Hematopoietic multipotent progenitor cell (in vitro differentiated cells): ENCODE measurements at places on chromosomes 1 and 21. TPM values are rescaled to one million over a fixed set of nuclear protein-coding genes. Genes with fewer than 3 reads are reported as not detected.
A peak's percentile ranks its signal among the peaks of the same experiment; 100 is the strongest.

DNA sequence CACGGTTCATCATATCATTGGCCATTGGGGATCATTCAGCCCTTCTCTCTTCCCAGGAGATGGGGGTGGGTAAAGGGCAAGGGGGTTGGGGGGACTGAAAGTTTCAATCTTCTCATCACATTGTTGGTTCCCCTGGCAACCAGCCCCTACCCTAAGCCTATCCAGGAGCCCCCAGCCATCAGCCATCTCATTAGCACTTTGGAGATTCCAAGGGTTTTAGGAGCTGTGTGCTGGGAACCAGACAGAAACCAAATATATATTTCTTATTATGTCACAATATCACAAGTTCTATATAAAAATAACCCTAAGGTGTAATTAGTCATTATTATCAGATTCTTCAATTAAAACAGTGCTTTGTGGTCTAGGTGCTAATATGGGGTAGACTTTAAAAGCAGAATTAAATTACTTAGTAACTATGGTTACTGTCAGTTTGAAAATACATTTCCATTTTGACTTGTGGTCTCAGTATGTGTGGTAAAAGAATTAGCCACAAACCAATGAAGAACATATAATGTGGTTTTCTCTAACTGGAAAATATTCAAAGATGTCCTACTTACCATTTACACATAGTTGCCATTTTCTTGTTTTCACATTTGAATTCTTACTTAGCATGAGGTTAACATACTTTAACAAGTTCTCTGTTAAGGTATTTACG lies 28.1 kb downstream of the IL23R start:
- peak; percentile 70 for DNase-seq

DNA sequence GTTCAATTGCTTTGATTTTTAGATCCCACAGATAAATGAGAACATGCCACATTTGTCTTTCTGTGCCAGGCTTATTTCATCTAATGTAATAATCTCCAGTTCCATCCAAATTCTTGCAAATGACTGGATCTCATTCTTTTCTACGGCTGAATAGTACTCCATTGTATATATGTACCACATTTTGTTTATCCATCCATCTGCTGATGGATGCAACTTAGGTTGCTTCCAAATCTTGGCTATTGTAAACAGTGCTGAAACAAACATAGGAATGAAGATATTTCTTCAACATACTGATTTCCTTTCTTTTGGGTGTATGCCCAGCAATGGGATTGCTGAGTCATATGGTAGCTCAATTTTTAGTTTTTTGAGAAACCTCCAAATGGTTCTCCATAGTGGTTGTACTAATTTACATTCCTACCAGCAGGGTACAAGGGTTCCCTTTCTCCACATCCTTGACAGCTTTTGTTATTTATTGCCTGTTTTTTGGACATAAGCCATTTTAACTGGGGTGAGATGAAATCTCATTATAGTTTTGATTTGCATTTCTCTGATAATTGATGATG lies 344.4 kb downstream of the KCTD3 start:
- no peak for DNase-seq

- DNase-seq, result peak; percentile 86
These were observed at the start of gene ATP8B2 for GRCh38 chr1:154324669-154325582. Gene ATP8B2 (plus strand): TSS chr1:154325525. CDS start chr1:154328142, 2,617 bp downstream.

LRRC71 gene
- not detected for total RNA-seq

AMPD1 gene
- not detected for total RNA-seq

- DNase-seq, result no peak
These were observed 26.1 kb downstream of the FABP3 start for GRCh38 chr1:31346785-31347184.

TMEM240 gene
- 1.1 TPM for total RNA-seq

- DNase-seq, result no peak
These were observed at the start of gene PRDM16 for GRCh38 chr1:3068564-3069431. Gene PRDM16 (plus strand): TSS chr1:3069203. CDS start chr1:3069260, 57 bp downstream.

GRCh38 chr21:33802481-33802880 lies 113.1 kb downstream of the ATP5PO start:
- no peak for DNase-seq

- peak; percentile 25 for DNase-seq
These were observed 928 bp downstream of the TLCD4 start for GRCh38 chr1:95118067-95118499.

DNA sequence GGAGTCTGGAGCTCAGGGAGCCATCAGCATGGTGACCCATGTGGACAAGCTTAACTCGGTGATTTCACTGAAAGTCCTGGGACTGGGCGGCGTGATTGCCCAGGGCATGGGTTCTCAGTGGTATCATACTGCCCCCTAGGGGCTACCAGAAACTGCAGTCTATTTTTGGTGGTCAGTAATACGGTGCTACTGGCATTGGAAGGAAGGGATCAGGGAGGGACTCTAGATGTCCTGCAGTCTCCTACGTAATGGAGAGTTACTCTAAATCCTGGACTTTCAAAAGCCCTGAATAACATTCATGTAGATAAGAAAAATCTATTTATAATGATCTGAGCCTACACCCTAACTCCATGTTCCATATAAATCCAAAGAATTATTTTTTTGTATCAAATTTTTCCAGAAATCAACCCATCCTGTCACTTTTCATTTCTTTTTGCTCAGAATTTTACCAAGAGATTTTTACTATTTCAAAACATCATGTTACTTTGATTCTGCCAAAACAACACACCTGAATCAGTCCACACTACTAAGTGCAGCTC lies 37.3 kb downstream of the PABPC4 start:
- peak; percentile 25 for DNase-seq

GRCh38 chr1:63873751-63874150 lies 99.9 kb downstream of the ROR1 start:
- no peak for DNase-seq

- DNase-seq, result no peak
These were observed 573 bp downstream of the KLHL21 start for GRCh38 chr1:6601923-6602668.

DNA sequence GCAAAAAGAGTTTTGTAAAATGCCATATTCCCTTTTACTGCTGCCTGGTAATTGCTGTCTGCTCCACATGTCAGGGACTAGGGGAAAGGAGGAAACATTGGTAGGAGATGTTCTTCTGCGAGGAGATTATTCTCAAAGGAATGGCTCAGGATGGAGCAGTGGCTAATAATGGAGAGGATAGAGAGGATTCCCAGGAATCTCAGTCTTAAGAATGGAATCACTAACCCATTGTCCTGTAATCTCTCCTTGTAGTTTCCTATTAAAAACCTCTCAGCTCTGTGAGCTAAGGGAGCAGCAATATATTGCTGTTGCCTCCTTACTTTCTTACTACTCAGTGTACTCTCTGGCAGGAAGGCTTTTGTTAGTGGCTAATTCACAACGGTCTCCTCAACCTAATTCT lies 175.4 kb downstream of the HS2ST1 start:
- no peak for DNase-seq

DNA sequence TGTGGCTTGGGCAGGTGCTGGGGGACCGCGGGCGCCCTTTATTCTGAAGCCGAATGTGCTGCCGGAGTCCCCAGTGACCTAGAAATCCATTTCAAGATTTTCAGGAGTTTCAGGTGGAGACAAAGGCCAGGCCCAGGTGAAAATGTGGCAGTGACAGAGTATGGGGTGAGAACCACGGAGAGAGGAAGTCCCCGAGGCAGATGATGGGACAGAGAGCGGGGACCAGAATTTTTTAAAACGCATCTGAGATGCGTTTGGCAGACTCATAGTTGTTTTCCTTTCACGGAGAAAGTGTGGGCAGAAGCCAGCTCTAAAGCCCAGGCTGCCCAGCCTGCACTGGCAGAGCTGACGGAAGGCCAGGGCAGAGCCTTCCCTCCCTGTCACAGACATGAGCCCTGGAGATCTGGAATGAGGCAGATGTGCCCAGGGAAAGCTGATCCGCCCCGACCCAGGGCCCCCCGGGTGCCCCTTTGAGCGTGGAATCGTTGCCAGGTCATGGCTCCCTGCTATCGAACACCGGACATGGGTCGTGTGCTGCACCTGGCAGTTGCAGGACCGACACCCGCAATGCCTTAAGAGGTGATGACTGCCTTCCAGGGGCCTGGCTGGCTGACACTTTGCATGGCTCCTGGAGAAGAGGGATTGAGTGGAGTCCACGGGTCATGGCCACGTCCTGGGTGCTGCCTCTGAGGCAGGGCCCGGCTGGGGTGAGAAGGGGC lies 6.5 kb upstream of the SLX9 start:
- DNase-seq, result no peak

GSTM1 gene
- not detected for total RNA-seq

- DNase-seq, result no peak
These were observed 26.8 kb upstream of the KDM4A start for GRCh38 chr1:43622901-43623780.

DNA sequence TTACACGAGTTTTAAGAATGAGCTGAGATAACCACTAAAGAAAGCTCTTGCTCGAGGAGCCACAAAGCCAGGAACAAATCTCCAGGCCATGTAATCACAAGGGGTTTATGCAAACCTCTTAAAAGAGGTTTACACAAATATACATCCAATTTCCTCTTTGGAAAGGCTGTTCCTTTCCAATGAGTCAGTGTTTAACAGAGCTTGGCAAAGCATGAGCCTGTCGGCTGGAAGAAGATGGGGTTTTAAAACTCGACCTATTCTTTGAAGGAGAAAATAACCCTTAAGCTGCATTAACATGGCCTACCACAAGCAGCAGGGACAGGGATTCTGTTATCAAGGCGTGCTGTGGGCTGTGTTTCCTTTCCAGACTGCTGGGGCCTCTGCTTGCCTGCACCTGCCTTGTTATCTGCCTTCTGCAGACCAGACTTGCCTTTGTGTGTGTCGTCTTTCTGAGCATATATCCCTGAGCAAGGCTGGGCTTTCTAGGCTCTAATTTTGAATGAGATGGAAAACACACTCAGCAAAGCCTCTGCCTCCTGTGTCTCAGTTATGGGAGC lies 40.6 kb upstream of the CYP2J2 start:
- peak; percentile 53 for DNase-seq

TMEM79 gene
- total RNA-seq, result 4.8 TPM

DNA sequence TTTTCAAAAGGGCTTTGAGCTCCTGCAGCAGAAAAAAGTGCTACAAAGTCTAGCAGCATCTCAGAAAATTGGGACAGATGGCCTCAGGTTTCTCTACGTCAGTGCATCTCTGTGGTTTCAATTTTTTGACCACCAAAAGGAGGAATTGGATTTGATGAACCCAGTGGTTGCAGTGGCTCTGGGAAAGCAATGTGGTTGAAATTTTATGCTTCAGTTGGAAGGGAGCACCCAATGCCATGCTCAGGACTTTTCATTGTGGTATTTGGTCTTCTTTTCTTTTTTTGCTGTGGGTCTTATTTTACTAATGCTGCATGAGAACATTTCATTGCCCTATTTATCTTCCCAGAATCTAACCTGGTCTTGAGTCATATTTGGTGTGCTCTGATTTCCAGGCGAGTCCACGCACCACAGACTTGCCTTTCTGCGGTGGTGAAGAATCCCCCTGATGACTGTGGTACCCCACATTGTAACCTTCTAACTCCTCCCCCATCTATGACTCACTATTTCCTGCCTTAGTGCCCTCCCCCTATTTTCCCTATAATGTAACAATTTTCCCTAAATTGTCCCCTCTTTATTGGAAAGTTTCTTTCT lies 56.7 kb downstream of the S1PR1 start:
- peak; percentile 68 for DNase-seq

- peak; percentile 74 for DNase-seq
These were observed 14.1 kb upstream of the DEGS1 start for GRCh38 chr1:224168859-224169380.

- DNase-seq, result peak; percentile 80
These were observed 14.0 kb downstream of the HSF2BP start for GRCh38 chr21:43645136-43645891.

DNA sequence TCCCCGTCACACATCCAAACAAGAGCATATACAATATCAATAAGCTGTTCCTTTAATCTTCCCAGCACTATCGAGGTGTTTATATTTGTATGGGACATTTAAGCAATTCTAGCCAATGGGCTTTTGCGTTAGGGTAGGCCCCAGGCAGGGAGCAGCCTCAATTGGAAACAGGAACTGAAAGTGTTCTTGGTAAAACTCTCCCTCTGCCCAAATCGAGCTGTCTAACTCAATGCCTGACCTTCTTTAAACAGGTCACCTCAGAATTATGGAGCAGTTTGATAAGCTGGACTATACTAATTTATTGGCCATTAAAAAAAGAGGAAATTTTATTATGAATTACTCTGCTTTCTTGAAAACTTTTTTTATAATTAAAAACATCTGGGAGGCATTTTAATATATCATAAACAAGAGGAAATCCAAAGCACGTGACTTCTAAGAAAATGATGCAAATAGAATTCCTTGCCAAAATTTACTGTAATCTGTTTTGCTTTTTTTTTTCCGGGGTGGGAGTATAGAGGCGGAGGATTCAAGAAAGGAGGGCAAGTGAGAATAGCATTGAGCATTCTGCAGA lies 498.1 kb downstream of the LMO4 start:
- peak; percentile 75 for DNase-seq

SLC45A1 gene
- 0.27 TPM for total RNA-seq

DNA sequence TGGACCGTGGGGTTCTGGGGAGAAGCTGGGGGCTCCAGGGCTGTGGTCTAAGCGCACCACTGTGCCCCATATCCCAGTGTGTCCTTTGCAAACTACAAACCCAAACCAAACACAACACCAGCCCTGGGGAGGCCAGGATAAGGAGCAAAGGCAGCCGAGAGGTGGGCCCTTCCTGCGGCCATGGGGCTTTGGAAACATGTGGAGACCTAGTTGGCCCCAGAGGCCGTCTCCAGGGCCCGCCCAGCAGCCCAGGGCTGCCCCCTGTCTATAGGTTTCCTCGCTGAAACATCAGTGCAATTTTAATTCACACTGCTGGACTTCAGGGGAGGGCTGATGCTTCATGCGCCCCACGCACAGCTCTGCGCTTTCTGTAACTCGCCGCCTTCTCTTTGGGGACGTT lies 61.3 kb downstream of the PRDM16 start:
- no peak for DNase-seq

CENPL gene
- 4.0 TPM for total RNA-seq

PDE4DIP gene
- total RNA-seq, result 17.0 TPM

RGS5 gene
- 0.27 TPM for total RNA-seq

- no peak for DNase-seq
These were observed 283.8 kb upstream of the RUNX1 start for GRCh38 chr21:35332841-35333426.

DNA sequence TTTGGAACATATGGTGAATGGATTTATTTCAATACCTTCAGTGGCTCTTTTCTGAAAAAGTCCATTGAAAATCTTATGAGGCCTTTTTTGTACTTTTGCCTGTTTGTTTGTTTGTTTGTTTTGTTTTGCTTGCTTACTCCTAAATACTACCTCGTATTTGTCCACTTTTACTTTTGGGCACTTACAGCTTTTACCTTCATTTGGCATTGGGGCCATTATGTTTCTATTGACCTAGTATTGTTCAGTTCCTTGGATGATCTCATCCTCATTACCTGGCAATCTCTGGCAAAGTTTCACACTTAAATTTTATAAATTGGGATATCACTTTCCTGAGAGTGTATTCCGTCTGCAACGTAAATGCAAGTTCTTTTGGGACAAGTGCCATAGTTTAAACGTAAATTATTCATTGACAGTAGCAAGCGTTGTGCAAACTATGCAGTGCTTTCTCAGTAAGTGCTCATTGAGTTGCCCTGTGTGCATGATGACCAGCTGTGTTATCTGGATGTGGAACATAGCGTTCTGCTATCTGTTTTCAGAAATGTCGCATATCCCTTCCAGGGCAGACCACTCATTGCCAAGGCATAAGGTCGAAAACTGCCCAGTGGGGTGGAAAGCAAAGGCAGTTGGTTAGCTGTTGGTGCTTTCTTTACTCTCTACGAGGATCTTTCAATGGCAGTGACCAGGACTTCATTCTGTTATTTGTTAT lies 51.1 kb downstream of the LRRC8D start:
- no peak for DNase-seq

GRCh38 chr1:62361431-62361830 lies 42.2 kb upstream of the KANK4 start:
- no peak for DNase-seq

- DNase-seq, result no peak
These were observed 30.4 kb upstream of the SCYL3 start for GRCh38 chr1:169924063-169924462.

- no peak for DNase-seq
These were observed 43.5 kb upstream of the BCL10 start for GRCh38 chr1:85319931-85320330.
